Large intestine (tissue), 12 donors: ENCODE measurements at places on chromosomes 7 and 10. TPM values are rescaled to one million over a fixed set of nuclear protein-coding genes. Genes with fewer than 3 reads are reported as not detected.

DNA sequence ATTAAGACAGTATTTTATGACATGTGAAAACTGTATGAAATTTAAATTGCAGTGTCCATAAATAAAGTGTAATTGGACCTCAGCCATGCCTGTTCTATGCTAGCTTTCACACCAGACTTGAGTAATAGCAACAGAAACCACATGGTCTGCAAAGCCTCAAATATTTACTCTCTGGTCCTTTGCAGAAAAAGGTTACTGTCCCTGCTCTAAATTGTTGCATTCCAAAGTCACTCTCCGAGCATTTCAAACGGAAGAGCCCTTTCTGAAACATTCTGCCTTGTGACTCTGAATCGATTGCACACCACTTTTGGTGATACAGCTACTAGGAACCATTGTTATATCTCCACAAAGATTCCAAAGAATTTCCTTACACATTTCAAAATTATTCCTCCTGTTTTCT is 81.0 kb upstream of the STK17A start:
- no peak for DNase-seq

The TCF7L2 gene
- polyA plus RNA-seq: 48.2 TPM

GRCh38 chr7:92723205-92723604 is 113.2 kb downstream of the CDK6 start:
- DNase-seq: no peak

DNA sequence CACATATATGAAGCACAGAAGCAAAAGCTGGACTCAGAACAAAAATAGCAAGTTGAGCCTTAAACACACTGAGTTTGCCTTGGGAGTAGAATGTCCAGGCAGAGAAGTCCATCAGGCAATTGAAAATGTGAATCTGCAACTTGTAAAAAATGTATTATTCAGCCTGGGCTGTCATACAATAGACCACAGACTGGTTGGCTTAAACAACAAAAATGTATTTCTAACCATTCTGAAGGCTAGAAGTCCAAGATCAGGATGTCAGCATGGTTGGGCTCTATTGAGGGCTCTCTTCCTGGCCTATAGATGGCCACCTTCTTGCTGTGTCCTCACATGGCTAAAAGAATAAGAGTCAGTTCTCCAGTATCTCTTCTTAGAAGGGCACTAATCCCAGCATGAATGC is 76.5 kb upstream of the CAPZA2 start:
- DNase-seq: no peak

- DNase-seq: no peak
Observed at GRCh38 chr7:50657341-50657873, 92.2 kb upstream of the DDC start.
